ENCODE measurements at places on chromosomes 3 and 15.
A peak's percentile ranks its signal among the peaks of the same experiment; 100 is the strongest.

GRCh38 chr15:68620721-68621527, 42.1 kb downstream of the CORO2B start:
- DNase-seq, result no peak

DNA sequence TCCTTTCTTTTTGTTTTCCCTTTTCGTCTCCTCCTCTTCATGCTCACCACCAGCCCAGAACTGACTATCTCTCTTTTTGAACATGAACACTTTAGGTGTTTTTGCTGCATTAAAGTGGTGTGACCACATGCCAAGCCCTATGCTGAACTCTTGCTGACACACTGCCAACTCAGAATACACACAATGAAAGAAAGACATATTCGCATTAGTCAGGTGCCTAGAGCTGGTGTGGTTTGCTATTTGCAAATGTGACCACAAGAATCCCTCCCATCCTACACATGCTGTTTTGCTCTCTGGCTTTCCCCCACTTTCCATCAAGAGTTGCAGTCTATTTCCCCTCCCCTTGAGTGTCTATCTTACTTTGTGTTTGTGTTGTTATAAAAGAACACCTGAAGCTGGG, 967.8 kb upstream of the CFAP20DC start:
- peak; percentile 61 for DNase-seq

DNA sequence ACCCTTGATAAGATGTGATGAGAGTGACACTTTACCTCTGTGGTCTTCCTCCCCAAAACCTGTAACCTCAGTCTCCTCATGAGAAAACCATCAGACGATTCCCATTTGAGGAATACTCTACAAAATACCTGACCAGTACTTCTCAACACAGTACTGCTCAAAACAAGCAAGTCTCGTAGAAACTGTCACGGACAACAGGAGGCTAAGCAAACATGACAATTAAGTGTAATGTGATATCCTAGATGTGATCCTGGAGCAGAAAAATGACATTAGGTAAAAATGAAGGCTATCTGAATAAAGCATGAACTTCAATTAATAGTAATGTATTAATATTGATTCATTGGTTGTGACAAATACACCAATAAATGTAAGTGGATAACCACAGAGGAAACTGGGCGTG, 113.6 kb downstream of the CACNA2D3 start:
- no peak for DNase-seq

- DNase-seq, result no peak
These were observed 9.8 kb downstream of the RTP1 start for GRCh38 chr3:187207062-187207461.

DNA sequence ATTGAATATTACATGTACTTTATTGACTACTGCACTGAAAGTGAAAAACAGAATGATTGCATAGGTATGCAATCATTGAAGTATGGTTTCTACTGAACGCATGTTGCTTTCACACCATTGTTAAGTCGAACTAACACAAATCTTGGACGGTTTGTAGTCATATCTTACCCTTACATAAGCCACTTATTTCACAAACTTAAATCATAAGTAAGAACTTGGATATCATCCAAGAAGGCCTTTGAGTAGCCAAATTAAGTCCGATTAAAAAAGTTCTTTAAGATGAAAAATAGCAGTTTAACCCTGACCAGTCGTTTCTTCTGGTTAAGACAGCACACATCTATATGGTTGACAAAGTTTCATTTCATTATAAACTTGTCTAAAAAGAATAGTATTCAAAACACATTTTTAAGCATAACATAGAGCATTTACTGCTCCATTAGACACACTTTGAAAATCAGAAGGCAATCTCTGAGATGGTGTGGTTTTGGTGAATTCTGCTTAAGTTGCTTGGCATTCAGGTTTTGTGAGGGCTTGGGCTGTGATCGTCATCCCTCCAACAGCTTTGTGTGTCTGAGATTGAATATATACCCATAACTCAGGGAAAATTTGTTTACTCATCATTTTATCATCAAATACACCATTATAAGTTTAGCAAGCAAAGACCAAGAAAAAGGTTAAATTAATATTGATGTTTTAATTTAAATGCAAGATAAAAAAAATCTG, 92.2 kb downstream of the NFKBIZ start:
- no peak for DNase-seq
